ENCODE measurements at places on chromosomes 7 and 10. TPM values are rescaled to one million over a fixed set of nuclear protein-coding genes. Genes with fewer than 3 reads are reported as not detected.

Gene LAMB1
- total RNA-seq = 64.1 TPM

Gene CYP26C1
- total RNA-seq = 1.1 TPM

Gene TRIM74
- 1.7 TPM for total RNA-seq

Gene PILRA
- 11.9 TPM for total RNA-seq

Gene ADAM12
- 0.14 TPM for total RNA-seq

Gene EPO
- not detected for total RNA-seq

Gene ZNF680
- 48.2 TPM for total RNA-seq

Gene FFAR4
- 0.18 TPM for total RNA-seq

Gene TCAF1
- total RNA-seq = 53.0 TPM

Gene OIT3
- total RNA-seq = not detected

Gene STEAP4
- total RNA-seq = 39.6 TPM

Gene DNAJC30
- 16.8 TPM for total RNA-seq

Gene TMEM176A
- total RNA-seq = 3.8 TPM

Gene MSMB
- 1,381 TPM for total RNA-seq

Gene AEBP1
- total RNA-seq = 219 TPM

Gene PLEKHA1
- total RNA-seq = 24.2 TPM

Gene HMX2
- total RNA-seq = 1.0 TPM

Gene HNRNPH3
- 47.5 TPM for total RNA-seq

Gene CALHM3
- total RNA-seq = 0.51 TPM

Gene SPDYE3
- not detected for total RNA-seq

Gene LRRC61
- total RNA-seq = 34.4 TPM

Gene FAS
- total RNA-seq = 17.7 TPM

Gene SLC37A3
- 38.8 TPM for total RNA-seq
